ENCODE measurements at places on chromosomes 6 and 20.

- peak; percentile 77 for DNase-seq
Measured at GRCh38 chr6:167826896-167827582, at the start of gene AFDN. TSS of gene AFDN (plus strand) at chr6:167826911. CDS start at chr6:167827133, 222 bp downstream.

- no peak for DNase-seq
Measured at GRCh38 chr20:38806855-38807655, 1.6 kb downstream of the PPP1R16B start.

- peak; percentile 36 for DNase-seq
Measured at GRCh38 chr6:84227434-84228197, at the start of gene CEP162. TSS of gene CEP162 (minus strand) at chr6:84227643. CDS start at chr6:84226393, 1,250 bp downstream.

GRCh38 chr6:3450888-3451287, 6.0 kb downstream of the SLC22A23 start:
- DNase-seq = no peak

- no peak for DNase-seq
Measured at GRCh38 chr6:128686084-128686483, 165.7 kb upstream of the PTPRK start.

DNA sequence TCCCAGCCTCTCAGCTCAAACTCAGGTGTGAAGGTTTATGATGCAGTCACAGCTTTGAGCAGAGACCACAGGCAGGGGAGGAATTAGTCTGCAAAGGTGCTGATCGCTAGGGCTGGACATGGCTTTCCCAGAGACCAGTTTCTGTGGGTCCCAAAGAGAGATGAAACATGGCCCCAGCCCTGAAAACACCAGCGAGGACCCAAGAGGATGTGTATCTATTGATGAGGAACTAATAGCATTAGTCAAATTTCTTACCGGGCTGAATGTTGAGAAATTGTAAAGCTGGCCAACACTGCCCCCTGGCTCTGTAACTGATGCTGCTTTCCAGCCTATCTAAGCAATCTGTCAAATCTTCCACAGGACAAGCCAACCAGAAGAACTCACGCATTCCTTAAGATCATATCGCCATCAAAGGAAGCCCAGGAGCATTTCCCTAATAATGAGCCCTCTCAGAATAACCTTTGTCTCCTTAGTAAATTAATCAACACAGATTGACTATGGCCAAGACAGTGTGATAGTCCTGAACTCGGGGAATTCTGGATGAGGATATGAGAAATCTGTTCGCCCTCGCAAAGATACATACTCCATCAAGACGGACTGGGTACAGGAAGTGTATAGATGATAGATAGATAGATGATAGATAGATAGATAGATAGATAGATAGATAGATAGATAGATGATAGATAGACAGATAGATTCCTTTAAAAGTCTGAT, 7.8 kb upstream of the ACSS1 start:
- DNase-seq = peak; percentile 46

- peak; percentile 40 for DNase-seq
Measured at GRCh38 chr6:143276436-143276835, 174.1 kb downstream of the ADAT2 start.

DNA sequence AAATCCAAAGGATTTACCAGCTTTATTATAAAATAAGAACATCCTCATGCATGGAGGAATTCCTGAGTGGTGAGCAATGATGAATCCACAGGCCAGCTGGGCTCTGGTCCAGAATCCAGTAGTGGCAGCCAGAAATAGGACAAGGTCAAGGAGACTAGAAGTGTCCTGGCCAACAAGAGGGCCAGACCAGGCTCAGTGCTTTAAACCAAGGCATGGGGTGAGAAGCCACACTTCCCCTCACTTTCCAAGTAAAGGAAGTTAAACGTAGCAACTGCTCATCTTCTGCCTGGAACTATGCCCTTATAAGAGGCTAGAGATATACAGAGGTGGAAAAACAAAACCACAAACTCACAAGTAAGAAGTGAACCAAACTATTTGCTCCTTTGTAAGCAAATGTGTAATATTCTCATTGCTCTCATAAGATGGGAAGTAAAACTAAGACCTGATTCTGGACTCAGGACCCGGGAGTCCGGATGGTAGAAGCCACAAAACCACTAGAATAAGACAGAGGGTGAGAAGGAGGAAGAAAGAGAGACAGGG, 253.2 kb downstream of the UST start:
- no peak for DNase-seq

- no peak for DNase-seq
Measured at GRCh38 chr6:21459641-21460040, 133.9 kb upstream of the SOX4 start.
